ENCODE measurements at places on chromosomes 2 and 18.

- DNase-seq, result no peak
Measured at GRCh38 chr2:201128933-201129505, 13.1 kb downstream of the CFLAR start.

DNA sequence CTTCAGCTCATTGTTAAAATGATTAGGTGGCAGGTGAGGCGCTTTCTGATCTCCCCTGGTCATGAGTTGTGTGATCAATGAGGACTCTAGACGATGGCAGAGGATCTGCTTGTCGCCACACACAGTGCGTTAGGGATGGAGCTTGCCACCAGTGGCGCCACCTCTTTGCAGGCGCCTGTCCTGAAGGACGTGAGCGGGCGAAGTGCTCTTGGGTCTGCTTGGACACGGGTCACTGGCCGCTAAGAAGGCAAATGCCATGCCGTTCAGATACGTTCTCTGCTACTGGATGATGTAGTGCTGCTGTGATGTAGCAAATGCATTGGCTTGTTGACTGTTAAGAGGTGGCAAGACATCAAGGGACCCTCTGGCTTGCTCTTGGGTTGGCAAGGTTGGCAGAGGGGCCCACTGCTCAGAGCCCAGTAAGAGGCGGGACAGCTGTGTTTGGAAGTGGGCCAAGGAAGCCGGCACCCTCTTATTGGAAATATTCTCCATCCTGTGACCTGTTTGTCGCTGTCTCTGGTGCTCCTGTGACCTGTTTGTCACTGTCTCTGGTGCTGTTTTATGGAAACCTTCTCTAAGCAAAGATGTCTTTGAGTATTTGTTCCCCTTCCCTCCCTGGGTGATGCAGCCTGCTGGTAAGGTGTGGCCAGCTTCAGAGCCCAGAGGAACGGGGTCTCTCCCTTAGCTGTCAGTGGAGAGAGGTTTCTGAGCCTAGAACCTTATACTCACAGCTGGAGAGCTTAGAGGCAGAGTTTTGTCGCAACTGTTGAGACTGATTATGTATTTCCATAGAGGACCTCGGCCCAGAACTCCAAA, 14.6 kb downstream of the LDLRAD4 start:
- no peak for DNase-seq

DNA sequence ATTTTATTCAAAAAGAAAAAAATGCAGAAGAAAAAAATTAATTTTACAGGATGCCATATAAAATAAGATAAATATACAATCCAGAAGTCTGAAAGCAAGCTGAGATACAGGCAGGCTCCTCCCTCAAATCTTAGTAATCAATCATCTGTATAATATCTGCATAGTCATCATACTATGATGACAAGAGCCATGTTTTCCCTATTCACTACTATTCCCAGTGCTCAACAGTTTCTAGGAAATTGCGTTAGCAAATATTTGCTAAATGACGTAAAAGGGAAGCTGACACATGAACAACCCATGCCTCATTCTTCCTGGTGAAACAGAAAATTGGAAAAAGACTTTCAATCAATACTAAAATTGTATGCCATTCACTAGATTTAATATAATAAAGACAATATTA, 793.2 kb downstream of the SUCLG1 start:
- DNase-seq, result no peak

- no peak for DNase-seq
Measured at GRCh38 chr2:161416708-161417437, 776 bp downstream of the TBR1 start.

DNA sequence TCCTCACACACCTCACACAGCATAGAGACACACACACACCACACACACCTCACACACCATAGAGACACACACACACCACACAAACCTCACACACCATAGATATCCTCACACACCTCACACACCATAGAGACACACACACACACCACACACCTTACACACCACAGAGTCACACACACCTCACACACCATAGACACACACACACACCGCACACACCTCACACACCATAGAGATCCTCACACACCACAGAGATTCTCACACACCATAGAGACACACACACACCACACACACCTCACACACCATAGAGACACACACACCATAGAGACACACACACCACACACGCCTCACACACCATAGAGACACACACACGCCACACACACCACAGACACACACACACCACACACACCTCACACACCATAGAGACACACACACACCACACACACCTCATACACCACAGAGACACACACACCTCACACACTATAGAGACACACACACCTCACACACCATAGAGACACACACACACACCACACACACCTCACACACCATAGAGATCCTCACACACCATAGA, 270.6 kb downstream of the CYRIA start:
- no peak for DNase-seq

GRCh38 chr2:127014630-127015029, 92.3 kb downstream of the BIN1 start:
- no peak for DNase-seq

- DNase-seq, result no peak
Measured at GRCh38 chr2:216563646-216564045, 65.0 kb downstream of the RPL37A start.

- DNase-seq, result no peak
Measured at GRCh38 chr2:100317634-100318033, 4.7 kb downstream of the LONRF2 start.

GRCh38 chr2:1594373-1595171, 149.7 kb downstream of the PXDN start:
- DNase-seq, result no peak

GRCh38 chr2:177474998-177475397, 82.4 kb downstream of the AGPS start:
- no peak for DNase-seq

DNA sequence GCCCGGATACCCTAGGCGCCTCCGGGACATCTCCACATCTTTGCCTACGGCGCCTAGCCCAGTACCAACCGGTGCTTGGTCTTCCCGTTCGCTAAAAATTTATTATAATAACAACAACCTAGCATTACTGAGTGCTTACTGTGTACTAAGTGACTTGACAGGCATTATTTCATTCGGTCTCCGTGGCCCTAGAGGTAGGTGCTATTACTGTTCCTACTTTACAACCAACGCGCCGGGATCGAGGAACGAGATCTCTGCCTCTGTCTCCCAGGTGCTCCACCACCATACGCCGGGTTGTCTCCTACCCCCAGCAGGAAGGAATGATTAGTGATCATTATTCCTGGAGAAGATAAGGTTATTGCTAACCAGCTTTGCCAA, 657 bp upstream of the BIN1 start:
- DNase-seq, result no peak

DNA sequence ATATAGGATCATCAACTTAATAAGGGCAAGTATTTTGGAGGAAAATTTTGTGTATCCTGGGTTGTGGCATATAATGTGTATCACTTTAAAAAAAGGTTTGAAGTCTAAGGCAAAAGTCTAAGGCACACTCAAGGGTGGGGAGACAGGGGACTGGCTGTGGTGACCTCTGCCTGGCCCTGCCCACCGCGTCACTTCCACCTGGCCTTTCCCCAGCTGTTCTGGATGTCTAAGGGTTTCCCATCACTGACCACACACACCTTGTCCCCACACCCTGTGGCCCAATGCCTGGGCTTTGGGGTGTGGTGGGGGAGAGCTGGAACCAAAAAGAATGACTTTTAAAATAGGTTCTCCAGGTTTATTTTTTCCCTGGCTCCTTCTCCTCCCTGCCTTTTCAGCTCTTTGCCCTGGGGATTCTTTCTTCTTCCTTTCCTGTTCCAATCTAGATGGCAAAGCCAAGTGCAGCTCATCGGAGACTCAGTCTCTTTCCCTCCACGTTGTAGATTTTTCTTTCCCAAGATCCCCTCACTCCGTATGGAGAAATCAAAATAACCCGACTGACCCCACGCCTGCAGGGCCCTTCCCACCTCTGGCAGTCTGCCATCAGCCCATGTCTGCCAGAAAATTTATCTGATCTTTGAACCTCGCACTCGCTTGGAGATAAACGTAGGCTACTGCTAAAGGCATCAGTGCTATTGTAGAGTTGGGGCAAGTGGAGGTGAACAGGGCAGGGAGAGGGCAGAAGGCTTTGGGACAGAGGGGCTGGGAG, 257.2 kb downstream of the DYSF start:
- no peak for DNase-seq

GRCh38 chr2:171923206-171923605, 945 bp downstream of the HAT1 start:
- no peak for DNase-seq

DNA sequence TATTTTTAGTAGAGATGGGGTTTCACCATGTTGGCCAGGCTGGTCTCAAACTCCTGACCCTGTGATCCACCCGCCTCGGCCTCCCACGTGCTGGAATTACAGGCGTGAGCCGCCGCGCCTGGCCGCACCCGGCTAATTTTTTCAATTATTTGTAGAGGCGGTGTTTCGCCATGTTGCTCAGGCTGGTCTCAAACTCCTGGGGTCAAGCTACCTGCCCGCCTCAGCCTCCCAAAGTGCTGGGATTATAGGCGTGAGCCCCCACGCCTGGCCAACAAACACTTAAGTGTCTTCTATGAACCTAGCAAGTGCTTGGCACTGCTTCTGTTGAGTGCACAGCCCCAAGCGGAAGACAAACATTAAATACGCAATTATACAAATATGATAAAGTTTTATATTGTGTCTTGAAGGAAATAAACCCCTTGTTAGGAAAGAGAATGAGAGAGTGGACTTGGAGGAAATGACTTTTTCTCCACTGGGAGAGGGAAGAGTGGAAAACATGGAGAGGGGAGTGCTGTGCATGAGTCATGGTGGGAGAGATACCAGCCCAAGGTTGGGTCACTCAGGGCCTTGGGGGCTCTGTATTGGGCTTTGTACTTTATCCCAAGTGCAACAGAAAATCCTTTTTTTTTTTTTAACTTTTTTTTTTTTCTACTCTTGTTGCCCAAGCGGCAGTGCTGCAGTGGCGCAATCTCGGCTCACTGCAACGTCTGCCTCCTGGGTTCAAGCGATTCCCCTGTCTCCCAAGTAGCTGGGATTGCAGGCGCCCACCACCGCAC, 41.4 kb upstream of the ACTR2 start:
- DNase-seq, result no peak

DNA sequence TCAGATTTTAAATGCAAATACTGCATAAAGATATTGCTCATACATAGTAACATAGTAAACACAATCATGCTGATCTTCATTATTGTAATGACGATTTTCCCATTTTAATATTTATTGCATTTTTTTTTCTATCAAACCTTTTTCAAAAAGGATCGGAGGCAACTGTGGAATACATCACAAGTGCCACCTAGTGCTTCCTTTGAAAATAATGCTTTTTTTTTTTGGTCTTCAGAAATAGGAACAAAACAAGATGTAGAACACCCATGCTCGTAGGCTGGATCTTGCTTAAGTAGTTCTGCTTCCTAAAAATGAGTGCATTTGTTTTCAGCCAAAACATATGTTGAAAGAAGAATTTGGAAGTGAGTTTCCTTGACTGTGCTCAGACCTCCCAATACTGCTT, 35.7 kb upstream of the GPR155 start:
- DNase-seq, result no peak

DNA sequence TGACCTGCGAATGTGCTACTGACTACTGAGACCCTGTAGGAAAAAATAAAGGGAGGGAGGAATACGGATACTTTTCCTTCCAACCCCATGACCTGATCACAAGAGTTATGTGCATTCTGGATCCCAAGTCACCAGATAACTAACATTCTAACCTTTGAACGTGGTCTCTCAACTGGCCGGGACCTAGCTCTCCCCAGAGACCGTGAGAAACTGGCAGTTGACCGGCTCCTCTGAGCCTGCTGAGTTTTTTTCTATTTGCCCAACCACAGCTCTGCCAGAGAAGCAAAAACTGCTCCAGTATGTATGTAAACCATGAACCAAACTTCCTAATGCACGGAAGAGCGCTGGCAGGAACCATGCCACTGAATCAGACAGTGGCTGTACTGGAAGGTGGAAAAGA, 47.5 kb upstream of the PTMA start:
- DNase-seq, result no peak

GRCh38 chr2:167826906-167827305, 420.5 kb downstream of the STK39 start:
- DNase-seq, result no peak
